ENCODE measurements at places on chromosomes 1 and 21.

DNA sequence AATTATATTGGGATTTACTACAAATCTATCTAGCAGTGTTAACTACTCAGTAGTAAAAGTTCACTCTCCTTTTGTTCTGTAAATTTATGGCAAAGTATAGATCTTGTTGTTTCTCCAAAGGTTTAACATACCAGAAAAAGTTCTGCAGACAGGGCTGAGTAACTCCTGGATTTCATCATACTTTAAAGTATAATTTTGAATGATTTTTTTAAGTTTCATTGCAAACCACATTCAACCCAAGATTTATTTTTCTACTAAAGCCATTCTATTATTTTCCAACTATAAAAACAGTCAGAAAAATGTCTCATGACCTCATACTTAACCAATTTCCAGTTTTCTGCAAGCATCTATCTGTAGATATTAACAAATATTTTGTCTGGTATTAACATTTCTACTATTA lies 585.8 kb upstream of the ZRANB2 start:
- no peak for DNase-seq

- no peak for DNase-seq
These were observed 14.0 kb upstream of the BATF3 start for GRCh38 chr1:212713465-212714136.

- DNase-seq: no peak
These were observed 180.4 kb downstream of the FGGY start for GRCh38 chr1:59477286-59477685.

DNA sequence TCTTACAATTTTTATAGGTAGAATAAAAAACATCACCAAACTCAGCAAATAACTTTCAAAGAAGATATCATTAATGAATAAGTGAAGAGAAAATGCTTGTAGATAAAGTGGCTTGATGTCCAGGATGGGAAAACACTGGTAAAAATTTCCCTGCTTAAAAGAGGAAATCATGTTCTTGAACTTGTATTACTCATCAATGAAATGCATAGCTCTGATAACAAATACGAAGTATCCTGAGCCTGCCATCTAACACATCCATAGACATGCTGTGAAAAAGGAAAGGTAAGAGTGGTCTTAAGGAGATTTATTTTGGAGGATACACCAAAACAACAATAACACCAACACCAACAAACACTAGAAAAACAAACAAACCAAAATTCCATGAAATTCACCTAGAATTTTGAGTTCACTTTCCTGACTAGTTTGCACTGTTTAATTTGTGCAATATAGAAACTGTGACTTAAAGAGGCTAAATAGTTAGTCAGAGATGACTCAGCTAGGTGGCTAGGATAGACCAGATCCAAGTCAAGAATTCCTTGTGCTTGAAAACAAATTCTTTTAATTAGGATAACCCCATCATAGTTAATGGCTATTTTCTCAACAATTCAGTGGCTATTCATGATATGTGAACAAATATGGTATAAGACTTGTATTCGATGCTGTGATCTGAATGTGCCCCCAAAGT lies 179.8 kb upstream of the KCNK2 start:
- no peak for DNase-seq

DNA sequence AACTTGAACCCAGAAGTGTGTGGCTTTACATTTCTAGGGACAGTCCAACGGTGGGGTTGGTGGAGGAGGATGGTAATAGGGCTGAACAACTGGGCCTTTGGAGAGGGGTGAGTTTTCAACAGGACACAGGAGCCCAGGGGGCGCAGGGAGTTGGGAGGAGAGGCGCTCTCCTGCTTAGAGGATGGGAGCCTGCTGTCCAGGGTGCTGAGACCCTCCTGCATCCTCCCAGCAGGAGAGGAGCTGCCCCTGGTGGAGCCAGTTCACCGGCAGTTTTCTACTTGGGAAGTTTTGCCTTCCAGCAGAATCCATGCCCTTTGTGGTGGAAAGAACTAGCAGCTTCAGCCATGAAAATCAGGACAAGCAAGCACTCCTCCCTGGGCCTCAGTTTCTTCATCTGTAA lies 8.6 kb downstream of the KCNC4 start:
- no peak for DNase-seq

- no peak for DNase-seq
These were observed 65.9 kb downstream of the AGPAT3 start for GRCh38 chr21:43930848-43931375.

DNA sequence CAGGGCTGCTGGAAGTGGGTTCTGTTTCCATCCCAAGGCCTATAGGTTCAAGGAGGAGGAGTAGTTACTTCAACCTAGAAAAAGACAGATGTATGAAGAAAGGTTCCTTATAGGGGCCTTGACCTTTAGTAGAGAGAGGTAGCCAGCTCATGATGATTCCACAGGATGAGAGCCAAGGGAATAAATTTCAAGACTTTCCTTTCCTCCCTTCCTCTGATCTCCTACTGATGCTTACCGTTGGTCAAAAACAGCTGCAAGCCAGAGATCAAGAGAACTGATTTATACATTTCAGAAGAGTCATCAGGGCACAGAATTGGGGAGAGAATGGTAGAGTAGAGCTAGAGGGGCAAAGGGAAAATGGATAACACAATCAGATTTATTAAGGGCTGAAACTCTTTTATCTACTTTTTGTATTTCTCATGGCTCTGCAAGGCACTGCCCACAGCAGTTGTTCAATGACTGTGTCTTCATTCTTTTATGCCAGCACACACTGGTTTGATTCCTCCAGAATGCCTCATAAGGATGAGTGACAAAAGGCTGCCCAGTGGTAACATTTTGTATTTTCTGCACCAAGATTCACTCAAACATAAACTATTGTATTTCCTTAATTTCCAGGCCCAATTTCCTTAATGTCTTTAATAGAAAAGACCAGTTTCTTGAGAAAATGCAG lies 37.4 kb downstream of the AK5 start:
- DNase-seq: no peak

- DNase-seq: peak; percentile 8
These were observed 25.8 kb upstream of the GBP5 start for GRCh38 chr1:89298461-89298860.

- DNase-seq: no peak
These were observed 98.5 kb downstream of the OSBPL9 start for GRCh38 chr1:51715369-51715768.

- peak; percentile 90 for DNase-seq
These were observed at the start of gene LRRC42 for GRCh38 chr1:53946252-53947171. Gene LRRC42 (plus strand): TSS chr1:53946350. CDS start chr1:53952000, 5,650 bp downstream.

Measured in GM18507 (cell line).